Stimulated activated CD8-positive, alpha-beta memory T cell treated with anti-CD3 and anti-CD28 coated beads, Interleukin-4, amount 100 ng/mL, for 24 hours (primary cell): ENCODE measurements at places on chromosomes 1 and 21.

- DNase-seq: no peak
Measured at GRCh38 chr1:53047737-53048736, 14.0 kb upstream of the PODN start.

DNA sequence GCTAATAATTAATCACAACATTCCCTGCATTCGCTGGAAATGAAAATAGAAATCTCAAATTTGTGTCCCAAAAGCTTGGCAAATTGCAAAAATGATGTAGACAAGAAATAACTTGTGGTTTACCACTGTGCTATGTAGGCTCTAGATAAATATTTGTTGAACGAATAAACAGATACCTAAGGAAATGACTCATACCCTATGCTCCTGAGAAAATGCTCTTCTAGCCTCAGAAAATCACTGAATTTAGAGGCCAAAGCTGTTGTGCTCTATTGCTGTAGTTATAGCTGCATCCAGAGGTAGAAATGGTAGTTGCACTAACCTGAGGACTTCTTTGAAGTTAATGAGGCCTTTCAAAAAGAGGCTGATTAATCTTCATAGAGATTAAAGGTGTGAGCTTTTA lies 142.0 kb upstream of the ZNHIT6 start:
- DNase-seq: no peak

DNA sequence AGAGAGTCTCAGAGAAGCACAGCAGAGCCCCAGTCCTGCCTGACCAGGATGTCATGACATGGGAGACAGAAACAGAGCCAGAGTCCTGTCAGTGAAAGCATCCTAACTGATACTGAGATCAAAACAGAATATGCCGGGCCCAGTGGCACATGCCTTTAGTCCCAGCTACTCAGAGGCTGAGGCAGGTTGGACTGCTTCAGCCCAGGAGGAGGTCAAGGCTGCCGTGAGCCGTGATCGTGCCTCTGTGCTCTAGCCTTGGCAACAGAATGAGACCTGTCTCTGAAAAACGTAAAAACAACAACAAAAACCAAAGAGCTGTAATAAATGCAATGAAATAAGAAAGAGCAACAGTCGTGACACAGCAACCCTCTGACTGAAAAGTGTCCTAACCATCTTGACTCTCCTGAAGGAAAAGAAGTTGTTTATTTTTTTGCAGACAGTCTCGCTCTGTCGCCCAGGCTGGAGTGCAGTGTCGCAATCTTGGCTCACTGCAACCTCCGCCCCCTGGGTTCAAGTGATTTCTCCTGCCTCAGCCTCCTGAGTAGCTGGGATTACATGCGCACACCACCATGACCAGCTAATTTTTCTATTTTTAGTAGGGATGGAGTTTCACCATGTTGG lies 189.2 kb downstream of the SLC45A1 start:
- DNase-seq: no peak

DNA sequence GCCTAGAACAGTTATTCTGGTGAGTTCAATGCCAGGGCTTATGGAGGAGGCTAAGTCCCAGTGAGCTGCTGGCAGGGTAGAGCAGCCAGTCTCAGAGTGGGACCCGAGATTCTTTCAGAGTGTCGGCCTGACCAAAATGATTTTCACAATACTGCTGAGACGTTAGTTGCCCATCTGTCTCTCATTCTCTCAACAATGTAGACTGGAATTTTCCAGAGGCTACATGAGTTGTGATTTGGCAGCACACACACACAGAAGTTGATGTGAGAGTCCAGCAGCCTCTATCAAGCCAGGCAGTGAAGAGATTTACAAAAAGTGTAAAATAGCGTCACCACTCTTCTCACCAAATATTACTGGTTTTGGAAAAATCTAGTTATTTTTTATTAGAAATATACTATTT lies 21.7 kb downstream of the CACNA1S start:
- DNase-seq: no peak

GRCh38 chr1:193661385-193661784 lies 475.0 kb upstream of the B3GALT2 start:
- no peak for DNase-seq

GRCh38 chr1:94611681-94612475 lies 70.3 kb upstream of the F3 start:
- no peak for DNase-seq

GRCh38 chr1:227939791-227940771 lies 7.7 kb downstream of the WNT9A start:
- DNase-seq: no peak

- no peak for DNase-seq
Measured at GRCh38 chr1:118290046-118290445, 105.0 kb upstream of the SPAG17 start.

- no peak for DNase-seq
Measured at GRCh38 chr1:27779122-27779521, 6.1 kb downstream of the STX12 start.

DNA sequence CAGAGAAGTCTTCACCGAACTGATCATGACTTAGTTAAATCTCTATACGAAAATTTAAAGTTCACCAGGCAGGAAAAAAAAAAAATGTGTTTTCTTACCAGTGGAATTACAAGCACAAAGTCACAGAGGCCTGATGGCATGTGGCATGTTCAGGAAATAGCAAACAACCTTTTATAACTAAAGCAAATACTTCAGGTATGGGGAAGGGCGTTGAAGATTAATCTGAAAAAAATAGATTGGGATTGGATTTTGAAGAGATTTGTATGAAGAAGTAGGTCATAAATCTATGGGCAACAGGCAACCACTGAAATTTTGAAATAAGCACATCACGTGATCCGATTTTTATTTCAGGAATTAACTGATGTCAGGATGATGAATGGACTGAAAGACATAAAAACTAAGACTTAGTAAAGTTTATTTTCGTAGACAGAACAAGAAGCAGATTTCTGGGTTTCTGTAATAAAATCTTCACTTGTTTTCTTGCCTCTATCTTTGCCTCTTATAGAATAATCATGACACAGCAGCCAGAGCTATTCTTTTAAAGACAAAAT lies 295.9 kb upstream of the ADGRL4 start:
- no peak for DNase-seq

DNA sequence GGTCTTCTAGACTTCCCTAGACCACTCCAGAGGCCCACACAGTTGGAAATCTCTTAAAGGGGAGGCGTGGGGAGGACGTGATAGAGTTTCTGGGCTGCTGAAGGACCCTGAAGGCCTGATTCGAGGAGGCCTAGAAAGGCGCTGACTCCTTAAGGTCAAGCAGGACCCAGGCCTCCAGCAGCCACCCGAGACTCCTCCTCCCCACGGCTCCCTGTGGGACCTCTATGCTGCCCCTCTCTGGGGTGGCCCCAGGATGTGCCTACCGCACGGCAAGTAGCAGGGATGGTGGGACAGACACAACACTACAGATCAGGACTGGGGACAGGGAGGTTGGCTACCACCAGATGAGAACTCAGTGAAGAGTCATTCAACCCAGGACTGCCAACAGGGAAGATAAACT lies 77.5 kb downstream of the GLIS1 start:
- DNase-seq: no peak

DNA sequence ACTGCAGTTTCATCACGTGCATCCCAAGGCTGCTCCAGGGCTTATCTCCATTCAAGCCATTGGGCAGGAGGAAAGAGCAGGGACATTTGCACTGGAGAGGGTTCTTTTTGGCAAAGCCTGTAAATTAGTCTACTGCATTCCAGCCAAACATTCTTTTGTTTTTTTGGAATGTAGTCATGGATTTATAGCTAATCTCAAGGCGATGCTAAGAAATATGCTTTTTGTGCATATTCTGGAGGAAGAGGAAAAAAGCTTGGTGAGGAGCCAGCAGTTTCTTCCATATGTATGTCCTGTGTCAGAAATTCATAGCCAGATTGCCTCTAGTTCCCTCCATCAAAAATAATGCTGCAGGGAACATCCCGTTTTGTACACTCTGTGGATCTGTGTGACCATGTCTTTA lies 221.4 kb downstream of the BACH1 start:
- DNase-seq: no peak

DNA sequence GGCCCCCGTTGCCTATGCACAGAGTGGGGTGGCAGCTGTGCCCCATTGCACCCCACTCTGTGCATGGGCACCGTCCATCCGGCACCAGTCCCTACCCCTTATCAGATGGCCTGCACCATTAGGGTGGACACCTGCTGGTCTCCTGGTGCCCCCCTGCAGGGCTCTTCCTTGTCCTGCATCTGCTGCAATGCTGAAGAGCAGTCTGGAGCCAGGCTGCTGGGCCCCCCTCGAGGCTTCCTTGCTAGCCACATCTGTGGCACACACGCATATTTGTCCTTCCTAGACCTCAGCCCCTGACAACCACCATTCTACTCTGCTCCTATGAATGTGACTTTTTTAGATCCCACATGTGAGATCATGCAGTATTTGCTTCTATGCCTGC lies 56.4 kb downstream of the COL18A1 start:
- no peak for DNase-seq

DNA sequence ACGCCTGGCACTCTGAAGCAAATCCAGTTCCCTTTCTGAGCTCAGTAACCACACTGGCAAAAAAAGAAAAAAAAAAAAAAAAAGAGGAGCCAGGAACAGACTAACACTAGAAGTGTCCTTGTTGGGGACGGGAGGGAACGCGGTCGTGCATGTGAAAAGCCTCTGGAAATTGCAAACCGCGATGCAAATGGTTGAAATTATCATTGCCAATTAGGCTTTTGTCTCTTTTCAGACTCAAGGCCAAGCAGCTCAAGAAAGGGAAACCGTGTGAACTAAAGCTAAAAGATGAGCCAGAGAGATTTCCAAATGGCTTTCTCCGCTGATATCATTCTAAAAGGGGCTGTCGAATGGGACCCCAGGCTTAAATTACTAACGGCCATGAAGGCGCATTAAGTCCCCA lies 13.5 kb downstream of the TRABD2B start:
- no peak for DNase-seq

DNA sequence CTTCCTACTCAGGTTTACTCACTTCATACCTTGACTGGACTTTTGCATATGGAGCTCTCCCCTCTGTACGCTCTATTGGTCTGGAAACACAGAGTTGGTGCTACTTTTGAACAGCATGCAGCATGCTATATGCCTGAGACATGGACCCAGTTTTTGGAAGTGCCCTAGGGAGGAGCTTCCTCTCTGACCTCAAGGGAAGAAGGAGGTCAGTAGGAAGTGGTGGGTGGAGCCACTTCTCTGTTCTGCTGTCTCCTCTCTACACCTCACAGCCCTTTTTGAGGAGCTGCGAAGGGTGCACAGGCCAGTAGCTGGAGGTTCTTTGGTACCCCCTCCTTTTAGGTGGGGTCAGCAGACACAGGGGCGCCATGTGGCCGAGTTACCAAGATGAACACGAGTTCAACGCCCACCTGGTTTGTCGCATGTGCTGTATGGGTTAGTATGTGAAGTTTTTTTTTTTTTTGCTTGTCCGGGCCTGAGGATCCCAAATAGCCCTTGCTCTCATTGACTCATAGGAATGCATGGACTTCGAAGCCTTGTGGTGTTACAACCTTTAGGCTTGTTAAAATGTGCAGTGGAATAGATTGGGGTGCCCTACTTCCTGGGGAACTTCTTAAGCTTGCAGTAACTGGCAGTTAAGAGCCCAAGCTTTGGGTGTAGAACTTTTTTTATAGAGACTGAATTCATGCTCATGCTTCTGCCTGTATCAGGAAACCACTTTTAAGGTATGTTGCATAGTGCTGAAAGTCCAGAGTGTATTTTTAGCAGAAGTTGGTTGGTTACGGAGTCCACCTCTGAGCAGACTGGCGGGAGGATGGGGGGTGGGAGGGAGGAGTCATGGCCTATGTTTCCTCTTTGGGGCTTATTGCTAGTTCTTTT lies 10.7 kb downstream of the MACF1 start:
- DNase-seq: peak; percentile 23

DNA sequence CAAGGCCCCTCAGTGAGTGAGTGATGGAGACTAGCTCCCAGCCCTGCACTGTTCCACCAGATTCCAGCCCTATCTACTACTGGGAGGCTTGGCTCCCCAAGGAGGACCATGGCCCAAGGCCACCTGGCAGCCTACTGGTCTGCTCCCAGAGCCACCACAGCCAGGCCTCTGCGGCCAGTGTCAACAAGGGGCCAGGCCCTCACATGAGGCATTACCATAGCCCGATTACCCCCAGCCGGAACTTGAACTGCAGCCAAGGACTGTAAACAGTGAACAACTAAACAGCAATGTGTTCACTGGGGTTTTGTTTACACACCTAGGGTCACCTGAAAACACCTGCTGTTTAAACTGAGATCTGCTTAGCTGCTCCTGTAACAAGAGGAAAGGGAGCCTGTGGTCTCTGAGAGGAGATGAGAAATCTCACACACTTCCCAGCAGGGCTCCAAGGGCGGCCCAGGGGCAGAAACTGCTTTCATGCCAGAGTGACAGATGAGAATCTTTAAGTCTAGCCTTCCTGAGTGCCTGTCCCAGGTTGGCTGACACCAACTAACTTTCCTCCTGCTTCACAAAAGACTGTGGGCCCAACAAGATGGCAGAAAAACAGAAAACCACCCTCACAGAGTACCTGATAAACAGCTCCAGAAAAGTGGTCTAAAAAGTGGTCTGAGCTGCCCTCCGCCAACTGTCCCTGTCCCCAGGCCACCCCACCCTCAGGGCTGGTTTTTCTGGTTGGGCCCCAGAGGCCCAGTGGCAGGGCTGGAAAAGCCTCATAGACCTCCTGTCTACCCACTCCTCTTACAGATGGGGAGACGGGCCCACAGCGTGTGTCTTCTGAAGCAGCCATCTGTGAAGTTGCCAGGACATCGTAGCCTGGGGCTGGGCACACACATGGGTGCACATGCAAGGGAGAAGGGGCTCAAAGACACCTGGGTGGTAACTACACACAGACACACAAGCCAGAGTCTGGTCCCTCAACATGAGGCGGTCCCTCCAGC lies 28.8 kb downstream of the MEF2D start:
- no peak for DNase-seq

DNA sequence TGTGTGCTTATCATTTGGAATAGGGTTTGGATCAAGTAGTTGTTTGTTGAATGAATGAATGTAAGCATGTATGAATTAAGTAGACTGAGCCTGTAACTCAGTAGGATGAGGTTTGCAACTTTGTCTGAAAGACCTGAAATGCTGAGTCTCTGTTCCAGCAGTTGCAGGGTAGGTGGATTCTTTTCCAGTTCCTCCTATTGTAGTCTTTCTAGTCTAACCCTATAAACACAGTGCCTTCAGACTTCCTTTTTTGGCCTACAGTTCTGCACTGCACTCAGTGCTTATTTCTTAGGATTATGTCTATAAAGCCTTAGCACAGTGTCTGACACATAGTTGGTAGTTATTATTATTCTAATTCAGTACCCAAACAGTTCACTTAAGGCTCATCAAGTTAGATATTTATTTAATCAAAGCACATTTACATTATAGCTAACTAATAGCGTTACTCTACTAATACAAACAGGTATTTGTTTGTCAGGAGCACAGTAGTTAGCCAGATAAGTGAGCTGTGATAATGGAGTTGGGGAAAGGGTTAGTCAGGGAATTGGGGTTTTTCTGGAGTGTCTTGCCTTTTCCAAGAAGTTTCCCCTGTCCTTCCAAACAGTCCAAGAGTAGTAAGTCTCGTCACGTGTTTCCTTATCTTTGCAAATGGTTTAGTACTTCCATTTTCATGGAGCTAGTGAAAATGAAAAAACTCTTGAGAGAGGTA lies 45.0 kb downstream of the ABCD3 start:
- DNase-seq: no peak

- DNase-seq: peak; percentile 32
Measured at GRCh38 chr21:29195981-29196669, 65.7 kb downstream of the MAP3K7CL start.
